ENCODE measurements at places on chromosomes 3 and 15.

GRCh38 chr3:117910820-117911521 is 1123.7 kb downstream of the IGSF11 start:
- no peak for DNase-seq

- peak; percentile 45 for DNase-seq
Measured at GRCh38 chr15:93088200-93088980, 621 bp downstream of the RGMA start.

GRCh38 chr3:99681512-99681911 is 43.1 kb downstream of the COL8A1 start:
- no peak for DNase-seq

- DNase-seq, result no peak
Measured at GRCh38 chr3:149494022-149494758, 19.7 kb downstream of the TM4SF4 start.

GRCh38 chr15:25741256-25741580 is 121.9 kb downstream of the ATP10A start:
- DNase-seq, result no peak
